NCI-H2171 (cell line): ENCODE measurements at places on chromosomes 4 and X.
A peak's percentile ranks its signal among the peaks of the same experiment; 100 is the strongest.

DNA sequence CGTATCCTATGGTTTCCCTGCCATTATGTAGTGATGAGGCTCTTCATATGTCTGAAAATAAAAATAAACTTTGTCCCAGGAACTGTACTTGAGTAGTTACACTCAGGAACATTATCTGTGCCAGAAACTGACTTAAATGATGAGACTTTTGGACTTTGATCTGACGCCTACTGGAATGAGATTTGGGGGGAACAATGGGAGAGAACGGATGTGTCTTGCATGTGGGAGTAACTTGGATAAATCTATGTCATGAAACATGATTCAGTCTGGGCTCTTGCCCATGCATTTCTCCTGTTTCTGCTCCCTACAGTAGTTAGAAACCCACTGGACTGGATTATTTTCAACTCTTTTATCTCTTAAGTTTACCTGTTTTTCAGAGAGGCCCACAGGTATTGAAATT, 2351.4 kb downstream of the PCDH7 start:
- DNase-seq, result no peak

DNA sequence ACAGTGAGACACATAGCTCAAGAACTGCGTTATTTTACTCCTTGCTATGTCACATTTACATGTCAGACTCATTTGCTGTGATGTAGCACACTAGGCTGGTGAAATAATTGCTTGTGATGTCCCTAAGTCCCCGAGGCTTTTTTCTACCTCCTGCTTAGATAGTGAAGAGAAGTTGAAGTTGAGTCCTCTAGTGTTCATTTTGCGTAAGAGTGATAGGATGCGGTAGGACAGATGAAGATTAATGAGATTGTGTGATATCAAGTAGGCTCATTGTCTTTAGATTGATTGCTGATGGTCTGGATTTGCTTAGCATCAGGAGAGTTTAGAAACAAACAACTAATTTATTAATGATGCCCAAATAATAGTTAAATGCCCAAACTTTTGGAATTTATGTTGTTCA, 173.6 kb upstream of the NUDT6 start:
- no peak for DNase-seq

DNA sequence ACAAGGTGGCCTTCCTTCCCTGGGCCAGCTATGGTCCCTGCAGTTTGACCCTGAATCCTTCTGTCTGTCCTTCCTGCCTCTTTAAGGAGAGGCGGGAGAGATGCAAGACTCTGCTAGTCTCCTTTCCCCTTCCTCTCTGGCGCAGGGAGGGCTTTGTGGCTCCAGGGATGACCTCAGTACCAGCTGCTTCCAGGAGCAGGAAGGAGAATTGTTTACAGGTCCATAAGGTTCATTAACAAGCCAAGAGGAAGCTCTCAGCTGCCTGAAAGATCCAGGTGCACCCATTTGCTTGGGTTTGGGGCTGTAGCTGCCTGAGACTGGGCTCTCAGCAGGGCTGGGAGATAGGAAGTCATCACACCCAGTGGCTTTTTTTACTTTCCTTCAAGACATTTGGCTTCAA, 4.0 kb upstream of the FATE1 start:
- DNase-seq, result no peak

GRCh38 chr4:151688003-151688784, 72.6 kb downstream of the GATB start:
- no peak for DNase-seq

- DNase-seq, result no peak
These were observed 445.5 kb upstream of the SPANXN1 start for GRCh38 chrX:144801786-144802185.

DNA sequence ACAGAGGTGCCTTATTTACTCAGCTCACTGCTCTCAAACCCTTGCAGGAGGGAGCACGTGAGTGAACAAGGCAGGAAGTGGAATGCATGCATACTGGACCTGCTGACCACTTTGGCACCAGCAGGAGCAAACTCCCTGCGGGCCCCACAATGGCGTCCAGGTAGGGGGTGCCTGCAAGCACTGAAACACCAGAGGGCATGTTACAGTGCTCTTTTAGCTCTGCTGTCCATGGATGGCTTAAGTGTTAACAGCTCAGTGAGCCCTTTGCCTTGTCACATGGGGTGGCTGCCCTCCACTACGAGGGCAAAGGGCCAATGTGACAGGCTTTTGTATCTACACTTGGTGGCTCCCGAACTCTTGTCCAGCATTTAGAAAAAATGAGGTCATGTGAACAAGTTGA, 199.5 kb upstream of the UGT8 start:
- DNase-seq, result no peak

GRCh38 chrX:43978226-43978625, 5.0 kb upstream of the NDP start:
- no peak for DNase-seq

DNA sequence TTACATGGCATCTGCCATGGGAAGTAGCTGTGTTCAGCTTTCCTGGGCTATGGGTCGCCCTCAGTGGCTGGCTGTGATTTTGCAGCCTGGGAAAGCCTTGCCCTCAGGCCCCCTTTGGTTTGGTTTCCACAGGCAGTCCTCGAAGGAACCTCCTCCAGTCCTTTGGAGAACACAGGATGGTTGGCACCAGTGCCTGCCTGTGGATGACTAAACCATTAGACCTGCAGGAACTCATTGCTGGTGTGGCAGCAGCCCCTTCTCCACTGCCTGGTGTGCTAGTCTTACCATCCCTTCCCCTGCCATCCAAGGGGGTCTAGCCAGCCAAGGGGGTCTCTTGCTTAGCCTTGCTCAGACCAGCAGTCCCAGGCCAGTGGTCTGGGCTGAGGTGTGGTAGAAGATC, 71.4 kb upstream of the PJA1 start:
- DNase-seq, result no peak

- DNase-seq, result no peak
These were observed 29.6 kb downstream of the ADGRA3 start for GRCh38 chr4:22486276-22486675.

DNA sequence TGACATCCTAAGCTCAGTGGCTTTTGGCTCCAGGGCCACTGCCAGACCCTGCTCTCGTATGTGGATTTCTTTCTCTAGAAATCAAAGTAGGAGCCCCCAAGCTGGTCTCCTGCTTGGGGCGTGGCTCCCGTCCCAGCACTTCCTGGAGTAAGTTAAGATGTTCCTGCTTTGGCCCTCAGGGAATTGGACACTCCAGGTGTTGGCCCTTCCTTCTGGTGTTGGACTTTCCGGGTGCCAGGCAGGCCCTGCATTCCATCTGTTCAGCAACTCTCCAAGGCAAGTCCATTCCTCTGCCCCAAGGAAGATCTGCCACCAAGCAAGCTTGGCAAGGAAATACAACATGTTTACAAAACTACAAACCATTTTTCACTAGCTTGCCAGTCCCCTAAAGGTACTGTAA, 22.1 kb upstream of the GPC4 start:
- no peak for DNase-seq

- DNase-seq, result no peak
These were observed 225.2 kb upstream of the PGRMC2 start for GRCh38 chr4:128512767-128513322.

GRCh38 chr4:185149392-185149791, 6.3 kb downstream of the SLC25A4 start:
- DNase-seq, result no peak

- DNase-seq, result no peak
These were observed 27.1 kb upstream of the ALB start for GRCh38 chr4:73376976-73377375.

DNA sequence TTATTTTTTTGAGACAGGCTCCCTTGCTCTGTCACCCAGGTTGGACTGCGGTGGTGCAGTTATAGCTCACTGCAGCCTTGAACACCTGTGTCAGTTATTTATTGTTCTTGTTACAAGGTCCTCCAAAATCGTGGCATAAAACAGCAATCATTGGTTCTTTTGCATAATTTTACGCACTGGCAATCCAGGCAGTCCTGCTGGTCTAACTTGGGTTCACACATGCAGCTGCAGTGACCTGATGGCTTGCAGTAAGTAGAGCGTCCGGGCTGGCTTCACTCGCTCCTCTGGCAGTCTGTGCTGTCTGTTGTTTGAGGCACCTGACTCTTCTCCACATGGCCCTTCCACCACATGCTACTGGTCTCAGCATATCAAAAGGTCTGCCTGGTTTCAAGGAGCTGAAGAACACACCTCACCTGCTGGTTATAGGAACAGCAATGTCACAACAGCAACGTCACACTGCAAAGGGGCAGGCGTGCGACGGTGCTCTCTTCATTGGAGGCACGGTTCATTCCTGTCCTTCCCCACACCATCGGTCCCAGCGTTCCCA, 894.6 kb downstream of the TRIML1 start:
- no peak for DNase-seq

DNA sequence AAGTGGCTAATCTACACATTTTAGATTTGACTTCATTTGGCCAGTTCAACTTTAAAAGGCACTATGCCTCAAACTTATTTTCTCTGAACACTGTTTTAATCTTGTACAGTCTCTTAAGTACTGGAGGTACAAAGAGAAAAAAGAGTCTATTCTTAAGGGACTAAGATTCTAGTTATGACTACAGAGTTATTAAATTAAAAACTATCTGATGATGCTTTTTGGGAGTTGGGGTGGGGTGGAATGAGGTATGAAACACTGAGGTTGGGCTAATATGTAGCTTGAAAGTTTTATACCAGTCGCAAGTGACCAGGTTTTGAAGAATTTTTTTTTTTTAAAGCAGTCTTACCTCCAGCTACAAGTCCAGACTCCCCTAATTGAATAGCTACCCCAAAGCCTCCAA, 17.7 kb upstream of the GPR34 start:
- DNase-seq, result no peak

- DNase-seq, result no peak
These were observed 46.5 kb downstream of the MAGEA1 start for GRCh38 chrX:153225438-153226098.

GRCh38 chr4:151624626-151625565, 135.9 kb downstream of the GATB start:
- peak; percentile 68 for DNase-seq

DNA sequence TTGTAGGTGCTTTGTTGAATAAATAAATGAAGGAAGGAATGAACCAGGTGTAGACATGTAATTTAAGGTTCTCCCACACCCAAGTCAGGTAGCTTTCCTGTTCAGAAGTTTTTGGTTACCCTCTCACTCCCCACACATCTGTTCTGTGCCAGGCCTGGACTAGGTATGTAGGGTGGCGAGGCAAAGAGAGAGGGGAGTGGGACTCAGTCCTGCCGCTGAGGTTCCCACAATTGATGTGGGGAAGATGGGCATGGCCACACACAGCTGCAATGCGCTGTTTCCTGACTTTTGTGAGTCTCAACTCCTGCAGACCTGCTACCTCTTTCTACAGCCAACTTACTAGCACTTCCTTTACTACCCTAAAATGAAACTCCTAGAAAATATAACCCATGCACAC, 88.9 kb downstream of the RTL5 start:
- no peak for DNase-seq

GRCh38 chr4:109078724-109079123, 223.7 kb downstream of the COL25A1 start:
- no peak for DNase-seq

DNA sequence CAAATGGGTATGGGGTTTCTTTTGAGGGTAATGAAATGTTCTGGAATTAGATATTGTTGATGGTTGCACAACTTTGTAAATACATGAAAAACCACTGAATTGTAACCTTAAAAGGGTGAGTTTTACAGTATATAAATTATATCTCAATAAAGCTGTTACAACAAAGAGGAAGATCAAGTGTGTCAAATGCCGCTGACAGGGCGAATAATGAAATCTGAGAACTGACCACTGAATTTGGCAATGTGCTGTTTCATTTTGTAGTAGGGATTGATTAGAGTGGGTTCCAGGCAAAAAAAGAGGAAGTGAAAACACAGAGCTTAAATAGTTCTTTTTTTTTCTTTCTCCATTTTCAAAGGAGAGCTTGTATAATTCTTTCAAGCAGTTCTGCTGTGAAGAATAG, 161.1 kb upstream of the NAP1L5 start:
- DNase-seq, result no peak

DNA sequence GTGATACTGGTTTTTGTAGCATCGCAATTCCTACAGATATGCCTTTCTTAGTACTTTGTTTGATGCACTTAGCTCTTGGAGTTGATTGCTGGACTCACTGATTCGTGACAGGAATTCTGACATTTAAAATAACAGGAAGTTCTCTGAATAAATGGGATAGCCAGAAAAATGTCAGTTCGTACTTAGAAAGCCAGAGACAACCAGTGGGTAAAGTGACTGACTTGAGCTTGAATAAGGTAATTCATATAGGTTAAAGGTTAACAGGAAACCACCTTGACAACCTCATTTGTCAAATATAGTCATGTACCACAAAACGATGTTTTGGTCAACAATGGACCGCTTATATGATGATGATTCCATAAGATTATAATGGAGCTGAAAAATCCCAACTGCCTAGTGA, 181.4 kb downstream of the RPA4 start:
- DNase-seq, result no peak

GRCh38 chr4:169399976-169400767, 129.4 kb upstream of the SH3RF1 start:
- no peak for DNase-seq

- DNase-seq, result no peak
These were observed 118.8 kb upstream of the AFF2 start for GRCh38 chrX:148381603-148382002.

DNA sequence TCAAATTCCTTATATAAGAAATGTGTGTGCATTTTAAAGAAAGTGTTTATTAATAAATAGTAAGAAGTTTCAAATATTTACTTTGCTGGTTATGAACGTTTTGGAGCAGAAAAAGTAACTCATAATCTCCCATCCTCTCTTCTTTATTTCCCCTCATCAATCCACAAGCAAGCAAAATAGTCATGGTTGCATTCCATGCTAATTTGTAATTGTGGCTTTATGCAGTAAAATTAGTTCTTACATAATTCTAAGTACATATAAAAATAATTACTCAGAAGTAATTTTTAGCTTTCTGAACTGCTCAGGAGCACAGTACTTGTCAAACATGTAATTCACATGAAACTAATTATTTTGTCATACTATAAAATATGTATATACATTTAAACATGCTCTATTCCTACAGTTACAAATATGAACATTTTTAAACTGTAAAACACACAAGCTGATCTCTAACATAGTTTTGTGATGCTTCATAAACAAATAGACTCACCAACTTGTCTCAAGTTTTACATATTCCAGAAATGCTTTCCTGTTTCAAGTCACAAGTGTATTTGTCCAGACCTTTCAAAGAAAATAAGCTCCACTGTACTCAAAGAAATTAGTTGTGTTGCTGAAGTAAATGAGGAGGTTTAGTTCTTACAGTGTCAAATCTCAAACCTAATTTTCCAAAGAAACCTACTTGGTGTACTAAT, 218.9 kb downstream of the PABPC4L start:
- no peak for DNase-seq

- no peak for DNase-seq
These were observed 982.2 kb downstream of the PCDH7 start for GRCh38 chr4:31702326-31702725.

GRCh38 chr4:98932539-98932938, 3.6 kb upstream of the EIF4E start:
- DNase-seq, result no peak

- DNase-seq, result no peak
These were observed 47.2 kb downstream of the AFAP1 start for GRCh38 chr4:7892212-7893019.

GRCh38 chrX:112218388-112218787, 135.8 kb upstream of the TRPC5 start:
- no peak for DNase-seq

GRCh38 chrX:17403189-17403691, 28.2 kb downstream of the NHS start:
- DNase-seq, result no peak
